Neuronal stem cell (in vitro differentiated cells): ENCODE measurements at places on chromosomes 7 and 10.
A peak's percentile ranks its signal among the peaks of the same experiment; 100 is the strongest.

DNA sequence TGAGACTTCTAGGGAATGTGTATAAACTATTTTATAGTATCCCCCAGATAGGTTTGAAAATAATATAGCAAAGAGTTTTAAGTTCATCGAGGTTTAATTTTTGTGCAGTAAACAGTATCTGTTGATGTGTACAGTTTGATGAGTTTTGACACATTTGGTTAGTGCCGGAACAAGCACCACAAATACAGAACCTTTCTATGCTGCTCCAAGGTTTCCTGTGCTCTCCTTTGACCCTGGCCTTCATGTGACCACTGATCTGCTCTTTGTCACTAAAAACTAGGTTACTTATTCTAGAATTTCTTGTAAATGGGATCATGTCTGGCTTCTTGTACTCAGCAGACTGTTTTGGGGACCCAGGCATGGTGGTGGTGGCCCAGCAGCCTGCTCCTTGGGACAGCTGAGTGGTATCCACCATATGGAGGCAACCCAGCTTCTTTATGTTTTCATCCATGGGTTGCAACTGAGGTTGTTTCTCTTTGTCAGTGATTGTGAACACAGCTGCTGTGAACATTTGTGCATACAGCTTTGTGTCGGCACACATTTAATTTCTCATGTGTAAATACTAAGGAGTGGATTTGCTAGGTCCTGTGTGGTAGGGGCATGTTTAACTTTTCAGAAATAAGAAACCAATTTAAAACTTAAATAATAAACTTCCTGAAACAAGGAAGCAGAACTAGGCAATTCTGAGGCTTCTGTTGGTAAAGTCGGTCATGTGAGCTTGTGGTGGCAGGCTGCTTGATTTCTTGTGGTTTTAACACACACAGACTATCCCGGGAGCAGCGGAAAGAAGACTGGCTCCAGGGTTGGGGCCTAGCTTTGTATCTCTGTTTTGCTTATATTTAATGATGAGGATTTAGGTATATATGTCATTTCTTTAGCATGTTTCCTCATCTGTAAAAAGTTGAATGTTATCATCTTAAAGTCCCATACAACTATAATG lies 219.4 kb downstream of the ABCA13 start:
- no peak for DNase-seq

GRCh38 chr10:97928897-97929296 lies 79.3 kb downstream of the GOLGA7B start:
- no peak for DNase-seq

DNA sequence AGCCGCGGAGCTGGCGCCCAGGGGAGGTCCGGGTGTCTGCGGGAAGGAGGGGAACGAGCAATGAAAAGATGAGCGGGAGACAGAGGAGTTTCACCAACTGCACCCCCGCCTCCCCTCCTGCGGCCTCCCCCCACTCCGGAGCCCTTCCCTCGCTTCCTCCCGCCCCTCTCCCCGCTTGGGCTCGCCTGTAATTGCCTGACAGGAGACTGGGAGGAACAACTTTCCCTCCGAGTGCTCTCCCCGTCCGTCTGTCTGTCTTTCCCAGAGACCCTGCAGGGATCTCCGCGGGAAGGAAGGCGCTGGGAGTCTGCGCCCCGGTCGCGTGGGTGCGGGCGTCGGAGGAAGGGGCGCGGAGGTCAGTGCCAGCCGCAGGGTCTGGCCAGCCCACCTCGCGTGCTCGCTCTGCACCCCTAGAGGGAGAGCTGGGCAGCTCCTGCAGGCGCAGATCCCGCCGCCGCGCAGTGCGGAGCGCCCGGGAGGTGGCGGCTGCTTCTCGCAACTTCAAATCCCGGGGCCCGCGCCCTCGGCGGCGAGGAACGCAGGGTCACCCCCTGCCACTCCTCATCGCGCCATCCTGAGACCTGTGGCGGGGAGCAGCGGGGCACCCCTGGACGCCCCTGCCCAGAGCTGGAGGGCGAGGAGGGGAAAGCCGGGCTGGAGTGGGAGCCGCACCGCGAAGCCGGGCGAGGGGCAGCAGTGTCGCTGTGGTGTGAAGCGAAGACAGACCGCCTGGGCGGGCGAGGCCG lies 511 bp upstream of the NRP1 start:
- peak; percentile 76 for DNase-seq

DNA sequence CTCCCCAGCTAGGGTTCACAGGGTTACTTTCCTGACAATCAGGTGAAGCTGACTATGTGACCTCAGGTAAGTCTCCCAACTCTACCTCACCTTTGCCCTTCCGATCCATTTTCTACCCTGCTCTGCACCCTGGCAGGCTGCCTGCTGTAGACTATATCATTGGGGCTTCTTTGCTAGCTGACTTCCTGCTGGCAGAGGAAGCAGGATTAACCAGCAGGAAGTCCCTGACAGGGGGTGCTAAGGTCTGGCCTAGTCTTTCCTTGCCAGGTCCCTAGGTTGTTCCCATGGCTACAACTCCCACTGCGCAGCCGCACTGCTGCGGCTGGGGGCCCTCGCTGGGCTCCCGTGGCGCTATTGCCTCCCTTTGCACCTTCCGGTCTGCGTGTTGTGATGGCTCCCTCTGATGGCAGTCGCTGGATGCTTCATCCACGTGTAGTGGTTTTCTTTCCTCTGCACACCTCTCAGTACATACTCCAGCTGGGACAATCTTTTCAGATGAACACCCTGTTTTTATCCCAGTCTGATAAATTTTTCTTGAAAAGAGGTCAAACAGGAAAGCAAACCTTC lies 365.9 kb downstream of the REEP3 start:
- DNase-seq = no peak

DNA sequence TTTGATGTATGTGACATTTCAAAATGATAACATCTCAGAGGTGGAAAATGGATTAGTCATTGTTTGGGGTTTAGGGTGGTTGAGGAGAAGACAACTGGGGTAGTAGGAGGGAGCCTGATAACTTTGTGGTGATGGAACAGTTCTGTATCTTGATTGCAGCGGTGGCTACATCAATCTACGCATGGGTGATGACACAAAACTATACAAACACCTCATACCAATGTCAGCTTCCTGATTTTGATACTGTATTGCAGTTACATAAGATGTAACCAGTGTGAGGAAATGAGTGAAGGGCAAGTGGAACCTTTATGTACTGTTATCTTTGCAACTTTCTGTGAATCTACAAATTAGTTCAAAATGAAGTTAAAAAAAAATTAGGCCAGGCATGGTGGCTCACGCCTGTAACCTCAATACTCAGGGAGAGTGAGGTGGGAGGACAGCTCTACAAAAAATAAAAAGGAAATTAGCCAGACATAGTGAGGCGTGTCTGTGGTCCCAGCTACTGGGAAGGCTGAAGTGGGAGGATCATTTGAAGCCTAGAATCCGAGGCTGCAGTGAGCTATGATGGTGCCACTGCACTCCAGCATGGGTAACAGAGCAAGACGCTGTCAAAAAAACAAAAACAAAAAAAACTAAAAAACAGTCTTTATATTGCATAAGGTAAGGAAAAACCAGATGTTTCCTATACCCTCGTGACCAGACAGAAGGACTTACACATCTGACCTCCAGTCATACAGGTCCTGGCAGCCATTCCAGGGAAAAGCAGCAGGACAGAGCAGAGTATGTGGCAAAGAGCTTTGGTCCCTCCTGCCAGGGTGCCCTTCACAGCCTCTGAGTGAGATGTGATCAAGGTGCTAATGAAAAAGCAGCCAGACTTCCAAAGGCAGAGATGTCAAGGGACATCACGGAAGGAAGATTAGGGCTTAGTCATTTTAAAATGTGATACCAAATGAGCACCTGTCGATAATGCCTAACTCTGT lies 50.8 kb downstream of the CYTH3 start:
- DNase-seq = no peak

- DNase-seq = no peak
These were observed 1.8 kb upstream of the TMEM184A start for GRCh38 chr7:1557771-1558170.

- DNase-seq = no peak
These were observed 9.6 kb downstream of the DUSP5 start for GRCh38 chr10:110507346-110507745.

DNA sequence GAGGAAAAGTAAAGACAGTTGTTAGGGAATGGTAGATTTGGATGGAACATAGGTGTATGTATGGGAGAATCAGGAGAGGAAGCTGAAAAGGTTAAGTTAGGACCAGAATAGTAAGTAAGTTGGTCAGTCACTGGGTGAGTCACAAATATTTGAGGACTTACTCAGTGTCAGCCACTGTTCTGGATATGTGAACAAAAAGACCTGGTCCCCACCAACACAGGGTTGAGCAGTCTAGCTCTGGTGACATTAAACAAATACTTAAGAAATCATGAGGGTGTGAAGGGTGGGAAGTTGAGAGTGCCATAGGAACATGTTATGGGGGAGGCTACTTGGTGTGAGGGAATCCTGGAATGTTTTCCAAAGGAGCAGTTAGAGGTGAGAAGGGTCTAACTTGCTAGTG lies 246.9 kb downstream of the PTEN start:
- no peak for DNase-seq
